ENCODE measurements at places on chromosomes 13 and 19.

DNA sequence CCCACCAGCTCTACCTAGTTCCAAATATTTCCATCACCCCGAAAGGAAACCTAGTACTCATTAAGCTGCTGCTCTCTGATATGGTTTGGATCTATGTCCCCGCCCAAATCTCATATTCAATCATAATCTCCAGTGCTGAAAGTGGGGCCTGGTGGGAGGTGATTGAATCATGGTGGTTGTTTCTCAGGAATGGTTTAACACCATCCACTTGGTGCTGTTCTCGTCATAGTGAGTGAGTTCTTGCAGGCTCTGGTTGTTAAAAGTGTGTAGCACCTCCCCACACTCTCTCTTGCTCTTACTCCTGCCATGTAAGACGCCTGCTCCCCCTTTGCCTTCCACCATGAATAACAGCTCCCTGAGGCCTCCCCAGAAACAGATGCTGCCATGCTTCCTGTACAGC lies 43.4 kb upstream of the MED4 start:
- peak; percentile 54 for DNase-seq

DNA sequence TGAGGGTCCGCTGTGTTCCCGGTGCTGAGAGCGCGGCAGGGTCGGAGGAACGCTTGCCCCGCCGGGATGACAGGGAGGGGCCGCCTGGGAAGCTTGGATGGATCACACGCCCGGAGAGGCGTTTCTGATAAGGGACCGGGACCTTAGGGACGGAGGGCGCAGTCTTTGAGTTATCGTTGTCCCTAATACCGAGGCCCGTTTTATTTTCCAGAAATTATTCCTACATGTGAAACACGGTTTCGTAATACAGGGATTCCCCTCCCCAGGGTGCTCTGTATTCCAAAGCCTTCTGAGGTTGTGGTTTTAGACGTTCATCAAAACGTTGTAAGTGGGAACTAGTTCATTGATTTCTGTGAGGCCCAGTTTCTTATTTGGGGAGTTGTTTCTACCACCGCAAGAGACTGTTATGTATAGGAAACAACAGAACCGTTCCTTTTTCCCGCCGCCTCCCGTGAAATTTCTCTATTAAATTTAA lies 752 bp downstream of the PDCD5 start:
- peak; percentile 14 for DNase-seq

- DNase-seq: no peak
Measured at GRCh38 chr19:46390121-46390858, 23.1 kb downstream of the CCDC8 start.

GRCh38 chr19:6362351-6362801 lies 1.0 kb downstream of the CLPP start:
- peak; percentile 35 for DNase-seq

DNA sequence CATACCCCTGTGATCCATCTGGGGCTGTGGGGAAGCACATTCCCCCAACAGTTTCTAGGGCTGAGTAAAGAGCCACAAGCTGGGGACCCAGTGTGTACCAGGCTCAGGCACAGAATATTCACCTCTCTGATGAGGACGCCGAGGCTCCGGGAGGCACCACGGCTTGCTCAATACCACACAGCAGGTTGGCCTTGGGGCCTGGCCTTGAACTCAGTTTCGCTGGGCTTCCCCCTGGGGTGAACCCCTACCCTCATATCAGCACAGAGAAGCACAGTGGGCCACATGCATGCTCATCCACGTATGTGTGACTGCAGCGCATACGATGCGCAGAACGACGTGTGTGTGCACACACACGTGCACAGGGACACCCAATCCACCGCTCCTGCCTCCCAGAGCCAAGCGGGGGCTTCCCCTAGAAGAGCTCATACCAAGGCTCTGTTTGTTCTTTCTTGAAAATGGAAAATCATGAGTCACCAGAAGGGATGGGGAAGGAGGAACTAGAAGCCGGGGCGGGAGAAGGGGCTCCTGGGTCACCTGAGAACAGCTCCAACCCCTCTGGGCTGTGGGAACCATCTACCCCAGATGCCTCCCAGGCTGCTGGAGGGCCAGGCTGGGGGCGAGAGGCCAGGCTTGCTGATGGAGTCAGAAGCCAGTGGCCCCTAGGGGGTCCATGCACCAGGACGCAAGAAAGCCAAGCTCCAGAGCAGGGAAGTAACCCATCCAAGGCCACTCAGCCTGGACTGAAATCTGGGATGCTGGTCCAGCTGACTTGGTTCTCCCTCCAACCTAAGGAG lies 4.9 kb upstream of the PDE4C start:
- DNase-seq: no peak

DNA sequence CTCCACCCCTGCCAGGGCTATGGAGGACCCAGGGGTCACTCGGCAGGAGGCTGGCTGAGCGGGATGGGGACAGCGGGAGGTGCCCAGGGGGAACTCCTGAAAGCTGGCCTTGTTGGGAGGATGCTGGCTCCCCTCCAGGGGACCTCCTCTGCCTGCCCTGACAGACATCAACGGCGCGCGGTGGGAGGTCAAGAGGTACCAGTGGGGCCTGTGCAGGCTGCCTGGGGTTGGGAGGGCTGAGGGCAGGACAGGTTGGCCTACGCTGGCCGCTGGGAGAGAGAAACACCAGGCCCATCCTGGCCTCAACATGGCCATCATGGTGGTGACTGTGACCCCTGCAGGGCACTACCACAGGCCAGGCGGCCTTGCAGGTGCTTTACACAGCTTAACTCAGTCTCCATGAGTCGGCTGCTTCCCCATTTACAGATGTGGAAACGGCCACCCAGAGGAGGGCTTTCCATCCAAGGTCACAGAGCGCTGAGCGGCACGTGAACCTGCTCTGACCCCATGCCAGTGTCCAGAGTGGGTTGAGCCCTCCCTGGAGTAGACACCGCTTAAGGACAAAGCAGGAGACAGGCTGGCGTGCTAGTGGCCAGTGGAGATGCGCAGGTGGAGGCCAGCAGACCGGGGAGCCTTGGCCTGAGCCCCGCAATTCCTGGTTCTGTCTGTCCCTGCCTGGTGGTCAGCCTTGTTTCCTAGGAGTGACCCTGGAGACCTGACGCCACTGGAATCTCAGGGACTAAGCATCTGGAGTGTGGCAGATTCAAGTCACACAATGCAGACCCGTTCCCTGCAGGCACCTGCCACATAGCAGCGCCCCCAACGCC lies 27.6 kb downstream of the CEBPG start:
- DNase-seq: no peak

- DNase-seq: no peak
Measured at GRCh38 chr19:56690670-56691069, 19.1 kb upstream of the ZNF835 start.

DNA sequence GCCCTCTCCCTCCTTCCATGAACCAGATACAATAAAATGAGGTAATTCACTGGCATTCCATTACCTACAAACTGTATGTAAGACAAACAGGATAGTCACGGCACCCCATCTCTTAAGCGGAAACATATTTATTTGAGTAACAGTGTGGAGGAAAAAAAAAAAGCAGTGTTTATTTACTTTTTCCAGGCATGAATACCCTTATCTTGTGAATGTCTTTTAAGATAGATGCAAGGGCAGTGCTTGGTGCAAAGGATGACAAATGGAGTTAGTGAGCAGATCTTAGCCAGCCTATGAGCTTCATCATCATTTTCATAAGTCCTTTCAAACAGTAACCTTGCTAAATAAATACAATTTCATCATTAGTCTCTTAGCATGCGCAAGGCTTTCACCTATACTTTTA lies 1661.8 kb upstream of the SPRY2 start:
- DNase-seq: no peak

DNA sequence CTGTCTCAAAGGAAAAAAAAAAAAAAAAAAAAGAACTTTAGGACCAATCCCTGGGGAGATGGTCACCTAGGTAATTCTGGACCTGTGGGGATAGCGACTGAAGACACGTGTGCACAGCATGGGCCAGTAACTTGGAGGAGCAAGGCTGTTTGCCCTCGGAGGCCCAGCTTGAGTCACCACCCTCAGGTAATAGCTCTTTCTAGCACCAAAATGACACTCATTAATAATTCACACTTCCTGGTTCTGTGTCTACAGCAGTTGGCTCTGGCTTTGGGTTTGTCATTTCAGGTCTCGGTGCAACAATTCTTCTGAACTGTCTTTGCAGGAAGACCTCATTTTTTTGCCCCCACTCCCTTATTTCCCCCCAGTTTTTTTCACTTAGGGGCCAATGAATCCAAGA lies 3.9 kb upstream of the ATP11A start:
- no peak for DNase-seq

- peak; percentile 46 for DNase-seq
Measured at GRCh38 chr13:18212873-18213272, 968.8 kb downstream of the TUBA3C start.

DNA sequence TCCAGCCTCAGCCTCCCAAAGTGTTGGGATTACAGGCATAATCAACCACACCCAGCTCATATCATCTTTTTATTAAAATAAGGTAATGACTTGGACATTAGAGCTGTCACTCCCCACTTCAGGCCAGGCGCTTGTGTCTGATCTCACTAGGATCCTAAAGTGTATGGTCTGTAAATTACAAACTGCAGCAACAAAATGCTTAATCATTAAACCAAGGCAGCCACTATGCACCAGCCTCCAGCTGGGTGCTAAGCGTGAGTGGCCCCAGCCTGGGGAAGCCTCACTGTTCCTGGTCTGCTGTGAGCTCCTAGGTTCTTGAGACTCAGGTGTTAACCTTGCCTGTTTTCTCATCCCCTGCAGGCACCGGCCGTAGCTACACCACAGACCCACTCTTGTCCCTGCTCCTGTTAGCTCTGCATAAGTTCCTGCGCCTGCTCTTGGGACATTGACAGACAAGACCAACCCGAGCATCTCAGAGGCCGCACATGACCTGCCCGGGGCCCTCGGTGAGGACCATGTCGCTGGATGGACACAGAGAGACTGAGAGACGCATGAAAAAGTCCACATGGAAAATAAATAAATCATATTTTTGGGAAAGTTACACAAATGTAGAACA lies 37.8 kb downstream of the VSTM2B start:
- no peak for DNase-seq

DNA sequence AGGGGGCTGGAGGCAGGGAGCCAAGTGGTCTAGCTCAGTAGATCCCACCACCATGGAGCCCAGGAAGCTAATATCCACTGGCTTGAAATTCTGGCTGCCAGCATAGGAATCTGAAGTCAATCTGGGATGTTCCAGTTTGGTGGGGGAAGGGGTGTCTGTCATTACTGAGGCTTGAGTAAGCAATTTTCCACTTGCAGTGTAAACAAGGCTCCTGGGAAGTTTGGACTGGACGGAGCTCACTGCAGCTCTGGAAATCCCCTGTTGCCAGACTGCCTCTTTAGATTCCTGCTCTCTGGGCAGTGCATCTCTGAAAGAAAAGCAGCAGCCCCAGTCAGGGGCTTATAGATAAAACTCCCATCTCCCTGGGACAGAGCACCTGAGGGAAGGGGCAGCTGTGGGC lies 349.2 kb upstream of the KLHL1 start:
- DNase-seq: no peak

DNA sequence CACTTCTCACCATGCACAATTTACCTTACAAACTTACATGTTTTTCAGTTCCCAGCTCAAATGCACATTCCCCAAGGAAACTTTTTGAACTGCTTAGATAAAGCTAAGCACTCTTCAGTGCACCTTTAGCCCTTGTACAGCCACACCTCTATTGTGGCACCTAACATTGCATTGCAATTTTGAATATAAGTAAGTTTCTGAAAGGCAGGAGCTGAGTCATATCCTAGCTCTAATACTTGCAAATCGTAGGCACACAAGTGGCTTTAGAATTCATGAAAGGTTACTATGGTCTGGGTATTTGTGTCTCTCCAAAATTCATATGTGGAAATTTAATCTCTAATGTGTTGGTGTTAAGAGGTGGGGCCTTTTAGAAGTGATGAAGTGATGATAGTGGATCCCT lies 4.9 kb upstream of the ESD start:
- DNase-seq: no peak

DNA sequence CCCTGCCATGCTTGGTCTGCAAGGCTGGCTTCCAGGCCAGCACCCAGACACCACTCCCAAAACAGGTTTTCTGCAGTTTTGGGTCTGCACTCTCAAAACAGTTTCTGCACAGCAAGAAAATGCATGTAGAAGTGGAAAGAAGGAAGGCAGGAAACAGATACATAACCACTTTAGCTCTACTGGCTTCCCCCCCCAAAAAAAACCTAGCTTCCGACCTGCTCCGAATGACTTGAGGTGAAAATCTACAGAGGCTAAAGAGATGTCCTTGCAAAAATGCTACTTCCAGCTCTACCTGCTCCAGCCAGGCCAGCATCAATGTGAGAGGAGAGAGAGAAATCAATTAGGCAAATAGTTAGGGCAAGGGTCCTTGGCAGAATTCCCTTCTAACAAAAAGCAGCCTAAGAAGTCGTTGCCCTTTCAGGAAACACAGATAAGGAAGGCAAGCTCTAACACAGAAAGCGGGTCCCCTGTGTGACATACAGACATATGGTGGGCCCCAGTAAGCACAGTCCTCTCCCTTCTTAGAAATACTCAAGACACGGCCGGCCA lies 3.4 kb downstream of the C19orf12 start:
- DNase-seq: no peak

DNA sequence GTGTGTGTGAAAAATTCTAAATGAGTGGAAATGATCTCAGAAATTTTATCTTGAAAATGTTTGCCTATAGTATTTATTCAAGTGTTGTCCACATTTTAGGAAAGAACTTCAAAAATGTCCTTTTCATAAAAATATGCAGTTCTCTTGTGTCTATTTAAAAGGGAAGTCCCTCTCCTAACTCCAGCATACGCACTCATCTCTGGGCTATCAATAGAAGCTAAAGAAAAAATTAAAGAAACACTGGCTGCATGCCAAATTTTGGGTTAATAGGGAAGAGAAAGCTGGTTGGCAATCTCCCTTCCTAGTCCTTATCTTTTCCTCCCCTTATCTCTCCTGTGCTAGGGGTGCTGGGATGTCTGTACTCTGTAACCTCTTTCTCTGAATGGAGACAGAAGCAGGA lies 313.3 kb downstream of the ENOX1 start:
- no peak for DNase-seq

GRCh38 chr13:28699246-28699645 lies 19.5 kb downstream of the SLC46A3 start:
- DNase-seq: no peak

- DNase-seq: no peak
Measured at GRCh38 chr13:48892688-48893075, 83.0 kb upstream of the FNDC3A start.

DNA sequence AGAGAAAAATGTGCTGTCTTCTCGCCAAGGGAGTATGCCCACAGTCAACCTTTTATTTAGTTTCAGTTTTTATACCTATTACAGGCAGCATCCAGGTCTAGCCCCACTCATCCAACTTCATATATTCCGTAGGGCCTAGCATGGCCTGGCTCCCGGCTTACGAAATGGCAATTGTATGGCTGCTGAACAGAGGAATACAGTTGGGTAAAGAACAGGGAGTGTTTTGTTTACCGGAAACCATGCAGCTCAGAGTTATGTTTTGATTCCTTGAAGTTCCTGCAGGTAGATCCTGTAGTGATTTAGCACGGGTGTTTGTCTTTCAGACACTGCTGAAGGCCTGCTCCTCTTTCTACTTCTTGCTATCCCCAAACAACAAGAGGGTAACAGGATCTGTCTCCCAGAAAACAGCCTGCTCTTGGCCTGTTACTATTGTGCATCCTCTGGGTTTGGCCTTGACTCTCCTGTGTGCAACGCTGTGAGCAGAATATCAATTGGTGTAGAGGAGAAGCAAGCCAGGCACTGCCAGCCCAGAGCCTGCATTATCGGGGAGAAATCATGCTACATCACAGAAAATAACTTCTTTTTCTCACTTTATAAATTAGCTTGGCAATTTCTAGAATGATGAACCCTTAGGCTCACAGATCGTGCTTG lies 32.4 kb downstream of the OLFM4 start:
- DNase-seq: no peak
